ENCODE measurements at places on chromosomes 6 and 20.

GRCh38 chr6:150495126-150495525 lies 104.6 kb upstream of the PLEKHG1 start:
- DNase-seq = no peak

GRCh38 chr6:145315982-145316600 lies 419.2 kb downstream of the EPM2A start:
- DNase-seq = no peak

DNA sequence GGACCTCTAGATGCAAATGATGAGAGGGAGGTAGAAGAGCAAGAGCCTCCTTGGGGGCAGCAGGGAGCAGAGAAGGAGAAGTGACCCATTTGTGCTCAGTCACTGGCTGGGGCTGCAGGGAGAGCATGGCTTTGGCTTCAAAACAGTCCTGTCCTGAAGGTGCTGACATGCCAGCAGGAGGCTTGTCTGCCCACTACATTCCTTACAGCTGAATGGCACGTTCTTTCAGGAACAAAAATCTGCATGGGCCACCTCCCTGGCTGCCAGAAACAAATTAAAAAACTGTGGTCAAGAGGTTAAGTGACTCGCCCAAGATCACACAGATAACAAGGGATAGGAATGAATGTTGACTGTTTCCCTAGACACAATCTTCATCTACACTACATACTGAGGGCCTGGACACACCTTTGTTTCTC lies 188.8 kb downstream of the HIVEP2 start:
- no peak for DNase-seq

DNA sequence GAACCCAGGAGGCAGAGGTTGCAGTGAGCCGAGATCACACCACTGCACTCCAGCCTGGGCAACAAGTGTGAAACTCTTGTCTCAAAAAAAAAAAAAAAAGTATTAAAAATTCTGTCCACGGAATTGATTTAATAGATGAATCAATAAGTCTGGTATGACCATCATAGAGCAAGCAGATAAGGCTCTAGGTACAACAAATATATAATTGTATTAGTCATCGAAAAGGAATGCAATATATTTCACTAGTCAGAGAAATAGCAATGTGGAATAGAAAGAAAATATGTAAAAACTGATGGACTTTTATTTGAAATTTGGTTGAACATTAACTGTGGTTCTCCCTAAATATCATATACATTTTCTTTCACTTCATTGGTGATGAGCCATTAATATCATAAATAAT lies 476.8 kb upstream of the AGPAT4 start:
- no peak for DNase-seq

DNA sequence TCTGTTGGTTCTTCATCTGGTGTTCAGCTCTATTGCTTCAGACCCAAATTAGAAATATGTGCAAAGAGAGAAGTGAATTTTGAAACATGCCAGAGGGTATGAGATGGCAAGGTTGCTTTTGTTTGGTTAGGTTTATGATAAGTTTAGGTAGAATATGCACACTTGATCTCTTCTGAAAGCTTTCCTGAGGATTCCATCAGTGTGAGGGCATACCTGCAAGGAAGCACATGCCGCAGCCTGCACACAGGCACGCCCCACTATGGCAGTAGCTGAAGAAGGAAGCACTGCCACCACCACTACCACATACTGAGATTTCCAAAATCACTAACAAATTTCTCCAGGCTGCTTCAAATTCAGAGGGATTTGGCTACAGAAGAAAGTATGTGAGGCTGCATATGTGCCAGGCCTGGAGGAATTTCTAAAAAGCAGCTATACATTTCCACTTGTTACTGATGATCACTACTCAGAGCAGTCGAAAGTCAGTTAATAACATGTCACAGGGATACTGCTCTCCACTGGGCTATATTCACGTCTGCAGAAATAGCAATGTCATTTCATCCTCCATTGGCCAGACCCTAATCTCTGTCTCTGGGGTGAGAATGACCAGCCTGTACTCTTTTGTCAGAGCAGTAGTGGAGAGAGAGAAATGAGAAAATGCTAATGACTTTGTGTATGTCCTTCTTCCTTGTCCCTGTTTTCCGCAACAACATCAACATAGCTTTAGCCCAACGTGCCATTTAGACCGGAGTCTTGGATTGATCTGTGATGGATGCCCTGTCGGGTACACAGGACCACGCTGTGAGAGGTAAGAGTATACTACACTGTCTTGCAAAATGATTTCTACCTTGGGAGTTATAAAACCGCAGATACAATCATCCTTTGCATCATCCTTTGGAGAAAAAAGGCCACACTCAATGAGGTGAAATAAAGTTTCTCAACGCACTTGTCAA lies 396.7 kb downstream of the LAMA2 start:
- no peak for DNase-seq

- no peak for DNase-seq
These were observed 130.9 kb downstream of the FOXA2 start for GRCh38 chr20:22453244-22454080.

DNA sequence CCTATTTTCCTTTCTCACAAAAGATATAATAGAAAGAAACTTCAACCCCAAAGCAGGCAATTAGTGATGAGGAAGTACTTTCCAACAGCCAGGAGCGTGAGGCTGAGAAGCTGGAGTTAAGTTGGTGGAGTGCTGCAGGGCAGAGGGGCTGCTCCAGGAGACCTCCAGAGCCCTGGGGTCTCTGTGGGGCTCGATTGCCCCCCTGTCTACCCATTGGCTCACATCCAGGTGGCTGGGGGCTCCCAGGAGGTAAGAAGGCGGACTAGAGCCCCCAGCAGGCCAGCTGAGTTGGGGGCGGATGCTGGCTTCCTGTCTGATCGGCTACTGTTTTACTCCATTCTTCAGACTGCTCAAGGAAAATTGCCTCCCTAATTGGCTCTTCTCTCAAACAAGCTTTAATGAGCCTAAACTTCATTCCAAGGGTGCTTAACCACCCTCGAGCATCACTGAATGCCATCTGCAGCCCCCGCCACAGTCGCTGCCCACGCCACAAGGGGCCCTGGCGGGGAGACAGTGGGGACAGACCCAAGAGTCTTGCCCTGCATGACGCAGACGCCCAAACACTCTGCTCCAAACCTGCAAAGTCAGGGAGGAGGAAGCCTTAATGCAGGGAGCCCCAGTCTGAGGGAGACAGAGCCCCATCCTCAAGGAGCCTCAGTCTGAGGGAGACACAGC lies 78.6 kb downstream of the MDGA1 start:
- DNase-seq = no peak

DNA sequence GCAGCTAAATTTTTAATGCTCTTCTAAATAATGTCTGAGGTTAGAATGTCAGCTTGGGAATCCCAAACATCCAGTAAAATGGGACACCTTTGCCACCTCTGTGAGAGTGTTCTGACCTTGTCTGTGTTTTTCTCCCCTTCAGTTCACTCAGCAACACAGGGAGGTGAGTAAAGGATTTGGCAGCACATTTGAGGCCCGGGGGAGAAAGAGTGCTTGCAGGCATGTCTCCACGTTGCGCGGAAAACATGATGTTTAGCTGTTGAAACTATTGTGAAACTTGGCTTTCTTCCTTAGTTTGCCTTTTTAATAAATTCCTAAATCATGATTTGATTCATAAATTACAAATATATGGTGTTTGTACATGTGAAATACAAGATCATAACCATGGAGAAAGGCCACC lies 707.8 kb upstream of the FLRT3 start:
- DNase-seq = no peak

DNA sequence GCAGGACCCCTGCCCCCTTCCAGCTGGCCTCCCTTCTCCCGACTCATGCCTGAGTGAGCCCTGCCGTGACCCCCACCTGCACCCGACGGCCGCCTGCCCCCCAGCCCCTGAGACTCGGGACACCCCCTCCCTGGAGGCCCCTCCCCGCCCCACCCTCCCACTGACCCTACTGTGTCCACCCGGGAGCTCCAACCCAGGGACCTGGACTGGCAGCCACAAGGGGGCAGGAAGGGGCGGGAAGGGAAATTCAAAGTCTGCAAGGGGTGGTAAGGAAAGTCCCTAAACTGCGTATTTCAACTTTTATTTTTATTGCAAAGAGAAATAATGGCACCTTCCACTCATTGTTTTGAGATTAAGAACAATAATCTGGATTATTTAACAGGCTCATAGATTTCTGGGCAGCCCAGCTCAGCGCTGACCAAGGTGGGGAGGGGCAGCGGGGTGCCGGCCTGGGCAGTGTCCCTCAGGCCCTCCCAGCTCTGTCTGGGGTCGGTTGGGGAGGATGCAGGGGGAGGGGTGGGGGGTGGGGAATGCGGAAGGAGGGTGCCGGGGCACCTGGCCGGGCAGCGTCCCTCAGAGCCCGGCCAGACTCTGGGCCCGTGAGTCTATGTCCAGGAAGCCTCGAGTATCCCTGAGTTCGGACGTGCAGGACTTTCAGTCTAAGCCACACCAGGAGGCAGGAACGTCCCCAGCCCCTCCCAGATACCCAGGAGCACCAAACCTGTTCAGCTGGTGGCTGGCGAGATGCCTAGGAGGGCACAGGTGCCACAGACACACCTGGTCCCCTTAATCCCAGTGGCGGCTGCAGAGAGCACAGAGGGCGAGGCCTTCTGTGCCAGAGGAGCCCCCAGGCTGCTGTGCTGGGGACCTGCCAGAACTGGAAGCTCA lies 1.3 kb upstream of the PTK6 start:
- no peak for DNase-seq

GRCh38 chr6:14035071-14035847 lies 82.3 kb upstream of the CD83 start:
- DNase-seq = no peak

DNA sequence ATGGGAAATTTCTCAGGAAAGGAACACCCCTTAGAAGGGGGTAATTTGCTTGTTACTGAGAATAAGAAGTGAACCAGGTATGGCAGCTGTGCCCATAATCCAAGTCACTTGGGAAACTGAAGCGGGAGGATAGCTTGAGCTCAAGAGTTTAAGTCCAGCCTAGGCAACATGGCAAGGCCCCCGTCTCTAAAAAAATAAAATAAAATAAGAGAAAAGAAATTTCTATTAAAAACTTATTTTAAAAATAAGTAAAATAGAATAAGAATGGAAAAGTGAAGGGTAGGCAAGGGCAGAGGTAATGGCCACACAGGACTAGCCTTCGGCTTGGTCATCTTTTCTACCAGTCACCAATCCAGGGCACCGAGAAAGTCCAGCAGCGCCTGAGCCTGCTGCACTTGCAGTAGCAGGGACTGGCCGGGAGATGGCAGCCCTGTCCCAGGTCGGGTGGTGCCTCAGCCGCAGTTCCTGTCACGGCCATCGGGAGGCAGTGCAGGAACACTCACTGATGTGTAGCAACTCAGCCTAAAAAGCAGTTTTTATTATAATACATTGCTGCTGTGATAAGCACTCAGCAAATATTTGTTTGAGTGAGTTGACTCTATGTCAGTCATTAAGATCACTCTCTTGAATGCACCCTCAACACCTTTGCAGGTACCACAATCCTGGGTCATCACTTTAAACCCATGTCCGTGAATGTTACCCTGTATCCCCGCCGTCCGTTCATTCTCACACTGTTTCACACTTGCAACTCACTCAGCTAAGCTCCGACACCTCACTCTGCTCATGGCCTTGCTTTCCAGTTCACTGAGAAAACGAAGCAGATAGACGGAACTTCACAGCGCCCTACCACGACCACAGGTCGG lies 23.2 kb upstream of the GCM1 start:
- DNase-seq = peak; percentile 94

- no peak for DNase-seq
These were observed 61.5 kb downstream of the SYNE1 start for GRCh38 chr6:152575621-152576150.

DNA sequence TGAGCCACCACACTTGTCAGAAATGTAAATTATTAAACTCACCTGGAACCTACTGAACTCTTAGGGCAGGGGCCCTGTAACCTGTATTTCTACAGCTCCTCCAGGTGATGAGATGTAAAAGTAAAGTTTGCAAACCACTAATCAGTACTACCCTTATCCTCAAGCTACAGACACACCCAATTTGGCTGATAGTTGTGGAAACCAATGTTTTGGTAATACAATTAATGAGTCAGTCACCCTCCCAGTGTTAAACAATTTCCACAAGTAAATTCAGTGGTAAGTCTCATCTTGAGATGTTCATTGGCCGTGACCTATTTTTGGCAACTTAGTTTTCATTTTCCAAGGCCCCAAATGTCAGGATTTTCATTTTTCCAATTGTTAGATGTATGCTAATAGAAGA lies 29.6 kb downstream of the GCNT2 start:
- no peak for DNase-seq

DNA sequence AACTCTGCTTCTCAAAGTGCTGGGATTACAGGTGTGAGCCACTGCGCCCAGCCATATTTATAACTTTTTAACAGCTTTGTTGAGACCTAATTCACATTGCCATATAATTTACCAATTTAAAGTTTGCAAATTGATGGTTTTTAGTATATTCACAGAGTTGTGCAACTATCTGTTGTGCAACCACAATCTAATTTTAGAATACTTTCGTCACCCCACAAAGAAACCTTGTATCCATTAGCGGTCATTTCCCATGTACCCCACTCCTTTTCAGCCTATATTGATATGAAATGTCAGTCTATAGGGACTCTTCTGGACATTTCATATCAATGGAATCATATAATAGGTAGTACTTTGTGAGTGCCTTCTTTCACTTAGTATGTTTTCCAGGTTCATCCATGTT lies 55.8 kb downstream of the FOXO3 start:
- DNase-seq = no peak

GRCh38 chr6:4370066-4370465 lies 234.7 kb upstream of the ECI2 start:
- DNase-seq = no peak

DNA sequence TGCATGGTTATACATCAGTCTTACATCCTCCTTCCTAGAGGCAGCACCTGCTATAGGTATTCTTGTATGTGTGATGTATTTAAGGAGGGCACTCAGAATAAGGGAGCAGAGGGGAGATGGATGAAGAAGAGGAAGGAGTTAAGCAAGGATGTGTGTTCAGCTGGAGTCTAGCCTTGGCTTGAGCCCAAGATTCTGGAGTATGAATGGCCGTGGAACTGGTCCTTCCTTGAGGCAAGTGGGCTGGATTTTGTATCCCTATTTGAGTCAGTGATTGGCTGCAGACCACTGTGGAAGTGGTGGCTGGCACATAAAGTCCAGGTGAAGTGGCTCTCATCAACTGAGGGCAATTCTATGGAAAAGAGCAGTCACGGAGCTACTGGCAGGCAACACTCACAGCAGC lies 112.0 kb upstream of the RNF24 start:
- no peak for DNase-seq

- no peak for DNase-seq
These were observed 81.1 kb downstream of the PLCG1 start for GRCh38 chr20:41218466-41218865.

GRCh38 chr6:109945091-109945490 lies 33.0 kb upstream of the GPR6 start:
- DNase-seq = no peak

DNA sequence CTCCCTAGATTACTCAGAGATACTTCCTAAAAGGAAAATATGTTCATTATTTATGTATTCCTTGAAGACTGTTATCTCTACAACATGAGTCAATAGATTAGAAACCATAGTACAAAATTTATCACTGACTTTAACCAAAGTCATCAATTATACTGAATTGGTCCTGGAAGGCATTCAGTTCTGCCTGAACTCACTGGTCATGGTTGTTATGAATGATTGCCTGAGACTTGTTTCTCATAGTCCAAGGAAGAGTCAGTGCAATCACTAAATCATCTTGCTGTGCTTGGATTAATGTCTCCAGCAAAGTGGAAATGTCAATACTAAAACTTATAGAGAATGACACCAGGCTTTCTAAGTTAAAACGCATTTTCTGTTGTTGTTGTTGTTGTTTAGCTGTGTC lies 878.6 kb upstream of the MANEA start:
- no peak for DNase-seq

GRCh38 chr20:42046371-42047085 lies 428.4 kb upstream of the CHD6 start:
- no peak for DNase-seq

- no peak for DNase-seq
These were observed 167.1 kb downstream of the PRL start for GRCh38 chr6:22129751-22130150.

- DNase-seq = no peak
These were observed 79.9 kb downstream of the PREX1 start for GRCh38 chr20:48747840-48748414.

Data from head of caudate nucleus (tissue), 42 donors.